ENCODE measurements at places on chromosomes 6 and 20.

GRCh38 chr6:24064106-24064505 lies 61.9 kb upstream of the NRSN1 start:
- H3K27me3 ChIP-seq, result no peaks in the 10 kb centered on the region
- H3K4me3 ChIP-seq, result no peak overlapping the region
- DNase-seq, result no peak
- H3K4me1 ChIP-seq, result no peaks in the 10 kb centered on the region
- no peaks in the 10 kb centered on the region for H3K36me3 ChIP-seq

DNA sequence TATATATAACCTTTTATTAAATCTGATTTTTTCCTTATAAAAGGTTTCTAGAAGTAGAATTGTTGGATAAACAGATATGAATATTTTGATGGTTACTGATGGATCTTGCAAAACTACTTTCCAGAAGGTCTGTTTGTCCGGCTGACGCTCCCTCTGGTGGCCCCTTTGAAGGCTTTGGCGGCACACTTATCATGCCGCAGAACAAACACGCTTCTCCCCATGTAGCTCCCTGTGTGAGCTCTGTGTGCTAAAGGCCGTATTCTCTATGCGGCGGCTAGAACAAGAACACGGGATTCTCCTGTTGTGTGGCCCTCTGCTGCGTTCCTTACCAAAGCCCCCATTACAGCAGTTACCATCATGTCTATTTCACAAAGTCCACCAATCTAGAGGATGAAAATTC lies 30.0 kb downstream of the PPP1R3G start:
- H3K27me3 ChIP-seq, result no peaks in the 10 kb centered on the region
- H3K27ac ChIP-seq, result no peak overlapping the region
- H3K4me1 ChIP-seq, result no peaks in the 10 kb centered on the region

DNA sequence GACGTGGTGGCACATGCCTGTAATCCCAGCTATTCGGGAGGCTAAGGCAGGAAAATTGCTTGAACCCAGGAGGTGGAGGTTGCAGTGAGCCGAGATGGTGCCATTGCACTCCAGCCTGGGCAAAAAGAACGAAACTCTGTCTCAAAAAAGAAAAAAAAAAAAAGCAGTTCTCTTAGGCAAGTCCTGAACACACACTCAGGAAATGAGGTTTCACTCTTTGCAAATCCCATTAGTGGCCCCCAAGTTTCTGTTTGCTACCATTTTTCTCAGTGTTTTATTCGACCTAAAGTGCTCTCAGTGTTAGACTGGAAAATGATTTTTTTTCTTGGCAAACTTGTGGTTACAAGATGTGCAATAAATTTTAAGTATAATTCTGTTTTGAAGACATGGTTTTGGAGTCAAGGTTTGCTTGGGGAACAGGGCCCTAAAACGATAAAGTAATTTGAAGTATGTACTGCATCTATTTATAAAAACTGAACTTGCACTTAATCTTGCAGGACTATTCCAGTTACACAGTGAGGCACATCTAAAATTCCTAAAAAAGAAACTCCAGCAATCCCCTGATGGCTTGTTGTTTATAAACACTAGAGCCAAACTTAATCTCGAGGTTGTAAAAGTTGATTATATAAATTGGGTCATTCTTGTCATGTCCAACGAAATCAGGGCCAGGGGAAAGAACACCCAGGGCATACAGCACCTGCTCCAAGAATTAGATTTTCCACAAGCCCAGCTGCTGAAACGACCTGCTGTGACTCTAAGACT lies 42.6 kb downstream of the MAP1LC3A start:
- H3K27me3 ChIP-seq, result no peaks in the 10 kb centered on the region
- no peak overlapping the region for H3K4me3 ChIP-seq
- DNase-seq, result no peak
- peaks cover 4% of the 10 kb centered on the region for H3K4me1 ChIP-seq
- H3K27ac ChIP-seq, result no peak overlapping the region

- peaks cover 7% of the 10 kb centered on the region for H3K4me1 ChIP-seq
- H3K27ac ChIP-seq, result no peak within 1 kb of the TSS
- H3K4me3 ChIP-seq, result peak within 1 kb of the TSS; percentile 74
- H3K27me3 ChIP-seq, result peaks cover 17% of the 10 kb centered on the region
- H3K36me3 ChIP-seq, result no peaks in the 10 kb centered on the region
- no peak for DNase-seq
Measured at GRCh38 chr6:35776364-35777215, at the start of gene CLPSL2. Gene CLPSL2, plus strand, starts transcription at chr6:35776598. Its CDS starts 21 bp downstream, at chr6:35776619.

DNA sequence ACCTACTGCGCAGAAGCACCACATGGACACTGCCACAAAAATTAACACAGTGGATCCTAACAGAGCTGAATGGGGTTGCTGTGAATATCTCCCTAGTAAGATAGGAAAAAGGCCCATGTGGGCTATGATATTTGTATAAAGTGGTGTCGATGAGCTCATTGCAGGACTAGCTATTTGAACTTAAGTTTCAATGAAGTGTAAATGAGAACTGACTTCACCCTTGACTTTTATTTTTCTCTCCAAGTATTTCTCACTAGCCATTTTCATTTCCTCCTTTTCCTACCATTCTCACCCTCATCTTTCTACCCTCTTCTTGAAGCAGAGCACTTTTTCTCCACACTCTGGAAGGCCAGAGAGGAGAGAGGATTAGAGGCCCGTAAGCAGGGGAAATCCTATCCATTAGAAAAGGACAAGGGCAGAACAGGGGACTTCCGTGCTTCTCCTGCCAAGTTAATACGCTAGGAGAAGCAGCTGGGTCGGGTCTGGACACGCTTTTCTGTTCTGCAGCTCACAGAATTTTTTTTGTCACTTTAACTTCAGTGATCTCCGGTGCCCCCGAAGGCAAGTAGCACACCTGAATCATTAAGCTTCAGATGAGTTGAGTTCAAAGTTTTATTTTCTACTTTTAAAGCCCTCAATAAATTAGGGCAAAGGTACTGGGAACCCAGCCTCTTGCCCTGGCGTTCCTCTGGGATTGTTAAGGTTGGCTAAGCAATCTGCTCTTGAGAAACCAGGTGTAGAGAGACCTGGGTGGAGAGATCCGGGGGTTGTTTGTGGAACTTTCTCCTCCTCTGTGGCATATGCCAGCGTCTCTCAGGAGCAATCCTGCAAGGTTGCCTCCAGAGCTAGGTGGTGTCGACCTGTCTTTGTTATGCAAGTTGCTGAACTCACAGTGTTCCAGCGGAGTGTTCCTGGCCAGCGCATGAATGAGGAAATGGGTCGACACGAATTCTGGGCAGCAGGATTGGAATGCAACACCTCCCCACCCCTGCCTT lies 56.2 kb upstream of the ARID1B start:
- no peaks in the 10 kb centered on the region for H3K27me3 ChIP-seq
- no peaks in the 10 kb centered on the region for H3K36me3 ChIP-seq
- H3K27ac ChIP-seq, result no peak overlapping the region
- no peak for DNase-seq

DNA sequence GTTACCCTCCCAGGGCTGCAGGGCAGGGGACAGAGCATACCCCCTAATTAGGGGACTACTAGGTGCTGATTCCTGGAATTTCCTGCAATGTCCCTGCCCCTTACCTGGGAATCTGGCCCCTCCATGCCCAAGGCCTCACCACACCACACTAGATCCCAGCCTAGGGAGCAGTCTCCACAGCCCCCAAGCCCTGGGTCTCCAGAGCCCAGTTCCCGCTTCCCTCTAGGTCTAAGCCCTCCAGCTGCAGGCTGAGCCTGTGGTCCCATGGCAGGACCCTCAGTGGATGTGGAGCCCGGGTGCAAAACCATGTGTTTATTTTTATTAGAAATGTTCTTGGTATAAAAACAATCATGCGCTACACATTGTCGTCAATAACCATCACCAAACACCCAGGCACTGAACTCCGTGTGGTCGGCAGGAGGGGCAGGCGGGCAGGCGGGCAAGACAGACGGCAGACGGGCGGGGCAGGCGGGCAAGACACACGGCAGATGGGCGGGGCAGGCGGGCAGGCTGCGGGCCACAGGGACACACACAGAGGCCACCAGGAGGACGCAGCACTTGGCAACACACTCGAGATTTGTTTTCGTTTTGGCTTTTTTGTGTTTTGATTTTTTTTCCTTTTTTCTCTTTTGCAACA lies 124.2 kb downstream of the GRM4 start:
- no peaks in the 10 kb centered on the region for H3K36me3 ChIP-seq
- no peak overlapping the region for H3K27ac ChIP-seq
- no peaks in the 10 kb centered on the region for H3K4me1 ChIP-seq

- no peak overlapping the region for H3K27ac ChIP-seq
- H3K27me3 ChIP-seq, result no peaks in the 10 kb centered on the region
- H3K4me3 ChIP-seq, result no peak overlapping the region
- no peak for DNase-seq
- H3K36me3 ChIP-seq, result no peaks in the 10 kb centered on the region
Measured at GRCh38 chr20:53070224-53070623, 98.1 kb downstream of the TSHZ2 start.

DNA sequence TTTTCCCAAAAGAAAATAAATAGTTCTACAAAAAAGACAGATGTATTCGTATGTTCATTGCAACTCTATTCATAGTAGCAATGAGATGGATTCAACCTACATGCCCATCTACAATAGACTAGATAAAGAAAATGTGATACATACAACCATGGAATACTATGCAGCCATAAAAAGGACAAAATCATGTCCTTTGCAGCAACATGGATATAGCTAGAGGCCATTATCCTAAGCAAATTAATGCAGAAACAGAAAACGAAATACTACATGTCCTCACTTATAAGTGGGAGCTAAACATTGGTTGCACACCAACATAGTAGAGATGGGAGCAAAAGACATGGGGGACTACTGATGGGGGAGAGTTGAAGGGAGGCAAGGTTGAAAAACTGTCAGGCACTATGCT lies 157.7 kb downstream of the COL9A1 start:
- no peak overlapping the region for H3K4me3 ChIP-seq
- no peaks in the 10 kb centered on the region for H3K4me1 ChIP-seq
- H3K27me3 ChIP-seq, result no peaks in the 10 kb centered on the region
- no peaks in the 10 kb centered on the region for H3K36me3 ChIP-seq
- DNase-seq, result no peak

Measured in CD14-positive monocyte (primary cell).